GM04503 (cell line): ENCODE measurements at places on chromosomes 13 and 19.

DNA sequence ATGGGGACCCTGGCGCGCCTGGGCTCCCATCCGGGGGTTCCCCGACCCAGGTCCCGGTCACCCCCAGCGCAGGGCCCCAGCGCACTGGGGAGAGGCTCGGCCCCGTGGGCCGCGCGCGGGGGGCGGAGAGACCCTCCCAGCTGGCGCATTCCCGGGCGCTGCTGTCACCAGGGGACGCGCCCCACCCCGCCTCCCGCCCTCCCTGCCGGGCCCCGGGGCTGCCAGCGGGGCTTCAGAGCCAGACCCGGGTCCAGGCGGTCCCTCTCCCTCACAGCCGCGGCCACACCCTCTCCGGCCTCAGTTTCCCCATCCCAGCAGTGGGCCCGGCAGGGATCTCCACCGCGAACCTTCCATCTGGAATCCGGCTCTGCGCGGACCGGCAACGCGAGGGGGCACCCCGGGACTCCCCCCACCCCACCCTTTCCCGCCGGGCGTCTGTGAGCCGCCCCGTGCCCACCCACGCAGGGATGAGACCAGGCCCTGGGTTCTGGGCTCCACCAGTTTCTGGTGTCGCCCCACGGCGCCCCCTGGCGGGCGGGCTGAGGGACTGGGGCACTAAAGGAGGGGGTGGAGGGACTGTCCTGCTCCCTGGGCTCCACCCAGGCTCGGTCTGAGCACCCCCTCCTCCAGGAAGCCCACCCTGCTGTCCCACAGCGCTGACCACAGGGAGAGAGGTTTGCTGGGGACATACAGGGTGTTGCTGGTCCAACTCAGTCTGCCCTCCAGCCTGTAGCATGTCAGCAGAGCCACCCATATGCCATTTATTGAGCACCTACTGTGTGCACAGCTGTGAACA is 878 bp upstream of the ADAMTSL5 start:
- DNase-seq: no peak

GRCh38 chr13:30966101-30966500 is 33.6 kb downstream of the TEX26 start:
- DNase-seq: no peak

GRCh38 chr19:4503825-4504170 is 14.5 kb downstream of the PLIN4 start:
- no peak for DNase-seq

DNA sequence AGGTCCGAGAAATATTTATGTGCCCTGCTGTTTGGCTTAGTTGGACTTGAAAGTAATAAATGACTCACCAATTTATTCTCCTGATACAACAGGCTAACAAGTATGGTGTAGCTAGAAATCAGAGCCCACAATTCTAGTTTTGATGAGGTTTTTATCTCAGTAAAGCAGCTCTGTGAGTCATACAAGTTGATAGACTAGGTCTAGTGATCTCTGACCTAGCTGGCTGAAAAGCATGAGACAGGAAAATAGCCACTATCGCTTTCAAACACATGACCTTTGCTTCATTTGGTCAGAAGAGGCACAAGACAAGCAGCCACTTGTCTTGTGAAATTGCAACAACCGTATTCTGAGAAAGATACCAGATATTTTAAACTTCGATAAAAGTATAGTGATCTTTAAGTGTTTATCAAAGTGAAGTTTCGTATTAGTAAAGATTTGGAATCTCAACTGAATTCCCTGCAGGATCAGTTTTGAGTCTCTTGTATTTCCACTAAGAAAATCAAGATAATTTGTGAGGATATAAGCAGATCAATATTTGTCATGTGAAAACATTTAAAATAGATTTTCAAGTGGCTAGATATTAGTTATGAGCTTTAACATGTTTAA is 126.7 kb downstream of the MAB21L1 start:
- no peak for DNase-seq

DNA sequence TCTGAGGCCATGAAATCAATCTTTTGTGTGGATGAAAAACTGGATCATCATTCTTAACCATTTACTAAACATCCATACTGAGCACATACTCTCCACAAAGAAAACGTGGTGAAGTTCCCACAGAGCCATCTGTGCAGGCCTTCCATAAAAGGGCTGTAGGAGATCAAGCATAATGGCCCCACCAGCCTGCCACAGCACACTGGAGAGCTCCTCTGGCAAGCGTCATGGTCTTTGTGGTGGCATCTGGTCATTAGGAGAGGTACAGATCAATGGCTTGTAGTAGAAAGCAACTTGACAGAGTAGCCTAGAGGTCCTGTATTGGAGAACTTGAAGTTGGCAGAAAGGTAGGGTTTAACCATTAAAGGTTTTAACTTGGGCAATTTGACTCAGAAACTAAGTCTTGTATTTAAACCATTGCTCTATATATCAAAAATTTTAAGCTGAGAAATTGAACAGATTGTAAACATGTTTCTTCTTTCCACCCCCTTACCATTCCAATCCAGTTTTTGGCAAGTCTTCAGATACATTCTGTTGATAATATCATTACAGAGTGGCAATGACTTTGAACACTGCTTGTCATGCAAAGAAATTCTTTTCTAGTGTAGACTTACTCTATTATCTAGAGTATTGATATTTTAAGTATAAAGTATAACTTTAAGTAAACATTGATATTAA is 128.3 kb downstream of the LMO7 start:
- DNase-seq: no peak

DNA sequence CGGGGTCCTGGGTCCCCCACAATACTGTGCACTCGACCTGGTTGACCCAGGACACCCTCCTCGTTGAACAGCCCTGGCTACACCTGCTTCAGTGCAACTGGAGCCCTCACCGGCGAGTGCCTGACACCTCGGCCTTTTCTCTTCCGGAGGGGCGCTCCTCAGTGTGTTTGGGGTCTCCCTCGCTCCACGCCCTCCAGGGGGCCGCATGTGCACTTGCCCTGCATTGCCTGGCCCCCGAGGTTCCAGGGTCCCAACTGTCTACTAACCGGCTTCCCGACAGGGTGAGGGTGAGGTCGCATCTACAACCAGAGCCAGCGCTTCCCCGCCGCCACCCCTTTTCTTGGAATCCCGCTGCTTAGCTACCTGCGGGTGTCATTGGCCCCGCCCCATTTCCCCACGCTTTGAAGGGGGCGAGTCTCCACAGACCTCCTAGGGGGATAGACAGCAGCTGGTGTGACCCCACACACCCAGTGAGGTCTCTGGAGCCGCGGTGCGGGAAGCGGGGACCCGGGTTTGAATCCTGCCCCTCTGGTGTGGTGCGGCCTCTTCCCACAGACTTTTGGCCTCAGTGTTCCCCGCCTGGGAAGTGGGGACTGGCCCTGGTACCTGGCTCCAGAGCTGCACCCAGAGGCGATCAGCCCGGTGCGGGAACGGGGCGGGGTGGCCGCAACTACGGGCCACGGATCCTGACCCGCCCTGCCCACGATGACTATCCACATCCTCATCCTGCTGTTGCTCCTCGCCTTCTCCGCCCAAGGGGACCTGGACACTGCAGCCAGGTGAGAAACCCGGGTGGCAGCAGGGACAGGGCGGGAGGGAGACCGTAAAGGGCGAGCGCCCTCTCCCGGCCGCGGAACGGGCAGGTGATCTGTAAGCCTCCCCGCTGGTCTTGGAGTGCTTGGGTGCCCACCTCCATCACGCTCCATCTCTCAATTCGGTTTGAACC is at the start of gene ADM5:
TSS of gene ADM5 (plus strand) at position 462 of the 946 bp plus-strand sequence. CDS start at position 706, 244 bp downstream.
- DNase-seq: no peak

GRCh38 chr13:57627663-57628062 is 3.9 kb upstream of the PCDH17 start:
- DNase-seq: no peak

DNA sequence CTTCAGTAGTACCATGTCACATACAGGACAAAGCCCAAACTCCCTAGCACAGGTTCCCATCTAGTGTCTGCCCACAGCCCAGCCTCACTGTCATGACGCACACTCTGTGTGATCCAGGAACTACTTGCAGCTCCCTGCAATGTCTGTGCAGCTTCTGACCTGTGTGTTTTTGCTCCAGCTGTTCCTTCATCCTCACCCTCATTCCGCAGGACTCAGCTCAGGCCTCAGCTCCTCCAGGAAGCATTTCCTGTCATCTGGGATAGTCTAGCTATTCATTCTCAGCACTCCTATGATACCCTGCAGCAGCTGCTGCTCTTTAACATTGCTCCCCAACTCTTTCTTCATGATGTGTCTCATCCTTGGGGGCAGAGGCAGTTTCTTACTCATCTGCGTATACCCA is 56.1 kb downstream of the ENOX1 start:
- peak; percentile 2 for DNase-seq

GRCh38 chr13:28347456-28348371 is 147.2 kb downstream of the FLT1 start:
- no peak for DNase-seq

DNA sequence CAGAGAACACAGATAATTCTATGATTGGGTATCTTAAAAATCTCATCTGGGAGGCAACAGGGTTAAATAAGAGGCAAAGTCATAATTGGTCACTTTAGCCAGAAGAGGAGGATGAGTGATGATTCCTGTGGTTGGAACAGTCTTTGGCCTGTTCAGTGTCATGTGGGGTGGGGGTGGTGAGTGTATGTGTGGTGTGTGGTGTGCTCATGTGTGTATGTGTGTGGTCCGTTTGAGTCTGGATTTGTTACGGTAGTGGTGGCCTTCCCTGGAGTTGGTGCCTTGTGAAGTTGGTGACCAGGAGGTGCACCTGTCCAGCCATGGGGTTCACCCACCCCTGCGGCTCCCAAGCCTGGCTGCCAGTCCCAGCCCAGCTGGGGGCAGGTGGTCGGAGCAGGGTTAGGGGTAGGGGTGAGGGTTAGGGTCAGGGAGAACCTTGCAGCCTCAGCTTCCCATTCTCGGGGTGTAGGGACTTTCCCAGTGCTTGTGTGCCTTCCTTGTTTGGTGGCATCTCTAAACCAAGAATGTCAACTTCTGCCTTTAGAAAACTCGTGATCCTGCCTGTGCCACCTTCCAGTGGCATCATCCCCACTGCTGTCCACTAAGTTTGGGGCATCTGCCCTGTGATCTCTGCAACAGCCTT is 97.5 kb downstream of the RAB20 start:
- DNase-seq: no peak

DNA sequence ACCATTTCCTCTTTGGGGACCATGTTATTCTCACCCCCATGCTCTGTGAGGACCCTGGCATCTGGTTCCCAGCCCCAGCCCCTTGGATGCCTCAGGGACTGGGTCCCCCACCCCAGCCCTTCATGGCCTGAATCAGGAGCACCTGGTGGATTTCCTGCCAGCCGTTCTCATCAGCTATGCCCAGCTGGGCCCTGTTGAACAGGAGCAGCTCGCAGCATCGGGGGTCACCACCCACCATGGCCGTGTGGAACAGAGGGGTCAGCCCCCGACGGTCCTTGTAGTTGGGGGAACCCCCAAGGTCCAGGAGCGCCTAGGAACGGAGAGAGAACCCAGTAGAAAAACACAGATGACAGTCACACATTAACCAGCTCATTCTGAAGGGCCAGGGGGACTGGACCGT is 7.8 kb downstream of the SHANK1 start:
- no peak for DNase-seq

- no peak for DNase-seq
Measured at GRCh38 chr13:47409778-47410177, 512.9 kb upstream of the HTR2A start.

- DNase-seq: no peak
Measured at GRCh38 chr13:67120872-67121531, 109.1 kb downstream of the PCDH9 start.

- DNase-seq: no peak
Measured at GRCh38 chr13:46536341-46536740, 16.6 kb upstream of the LRCH1 start.

- no peak for DNase-seq
Measured at GRCh38 chr19:32864318-32865007, 5.1 kb downstream of the SLC7A9 start.

GRCh38 chr13:20567881-20568528 is 1.0 kb downstream of the IFT88 start:
- DNase-seq: no peak

- no peak for DNase-seq
Measured at GRCh38 chr13:54241719-54242118, 1213.1 kb downstream of the OLFM4 start.
